ENCODE measurements at places on chromosomes 12 and 14.

- no peak for DNase-seq
Observed at GRCh38 chr12:9221483-9221882, 13.3 kb upstream of the PZP start.

DNA sequence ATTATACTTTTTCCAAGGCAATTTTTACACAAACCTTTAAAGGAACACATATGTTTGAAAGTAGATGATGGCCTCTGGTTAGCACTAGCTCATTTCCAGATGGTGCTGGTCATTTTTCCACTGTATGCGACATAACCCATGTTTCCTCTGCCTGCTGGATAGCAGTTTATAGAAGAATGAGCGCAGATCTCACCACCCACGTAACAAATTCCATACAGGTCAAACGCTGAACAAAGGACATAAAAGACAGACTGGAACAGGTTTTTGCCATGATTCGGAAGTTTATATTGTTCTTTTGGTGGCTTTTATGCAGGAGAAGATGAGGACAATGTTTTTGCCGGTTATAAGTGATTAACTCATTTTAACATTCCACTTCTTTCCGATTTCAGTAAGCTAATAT is 30.7 kb downstream of the PPP1R36 start:
- DNase-seq, result no peak

DNA sequence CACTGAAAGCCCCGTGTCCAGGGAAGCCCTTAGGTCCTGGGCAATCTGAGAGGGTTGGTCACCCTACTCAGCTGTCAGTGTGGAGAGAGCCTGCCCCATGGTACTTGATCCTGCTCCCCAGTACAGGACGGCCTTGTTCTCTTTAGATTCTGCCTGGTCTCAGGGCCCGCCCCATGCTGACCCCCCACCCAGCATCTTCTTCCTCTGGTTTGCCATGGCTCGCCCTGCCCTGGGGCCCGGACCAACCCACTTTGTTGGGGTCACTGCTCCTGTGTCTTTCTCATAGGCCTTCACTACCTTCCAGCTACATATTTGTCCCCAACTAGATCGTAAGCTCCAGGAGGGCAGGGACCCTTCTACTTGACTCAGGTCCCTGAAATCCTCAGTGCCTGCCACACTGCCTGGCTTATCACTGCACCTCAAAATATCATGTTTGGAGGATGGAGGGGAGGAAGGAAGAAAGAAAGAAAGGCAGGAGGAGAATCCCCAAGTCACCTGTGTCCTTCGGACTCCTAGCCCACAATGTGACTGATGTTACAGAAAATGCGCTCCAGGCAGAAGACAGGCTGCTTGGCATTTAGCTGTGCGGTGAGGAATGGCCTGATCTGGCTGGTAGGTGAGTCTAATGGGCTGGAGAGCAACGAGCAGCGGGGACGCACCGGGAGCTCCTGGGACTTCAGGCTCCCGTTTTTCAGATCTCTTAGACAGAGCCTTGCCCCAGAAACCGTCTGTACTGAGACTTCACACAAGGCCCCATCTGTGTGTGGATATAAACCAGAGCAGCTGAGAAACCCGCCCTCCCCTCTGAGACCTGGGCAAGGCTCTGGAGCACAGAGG is 66.1 kb downstream of the C14orf132 start:
- DNase-seq, result no peak

DNA sequence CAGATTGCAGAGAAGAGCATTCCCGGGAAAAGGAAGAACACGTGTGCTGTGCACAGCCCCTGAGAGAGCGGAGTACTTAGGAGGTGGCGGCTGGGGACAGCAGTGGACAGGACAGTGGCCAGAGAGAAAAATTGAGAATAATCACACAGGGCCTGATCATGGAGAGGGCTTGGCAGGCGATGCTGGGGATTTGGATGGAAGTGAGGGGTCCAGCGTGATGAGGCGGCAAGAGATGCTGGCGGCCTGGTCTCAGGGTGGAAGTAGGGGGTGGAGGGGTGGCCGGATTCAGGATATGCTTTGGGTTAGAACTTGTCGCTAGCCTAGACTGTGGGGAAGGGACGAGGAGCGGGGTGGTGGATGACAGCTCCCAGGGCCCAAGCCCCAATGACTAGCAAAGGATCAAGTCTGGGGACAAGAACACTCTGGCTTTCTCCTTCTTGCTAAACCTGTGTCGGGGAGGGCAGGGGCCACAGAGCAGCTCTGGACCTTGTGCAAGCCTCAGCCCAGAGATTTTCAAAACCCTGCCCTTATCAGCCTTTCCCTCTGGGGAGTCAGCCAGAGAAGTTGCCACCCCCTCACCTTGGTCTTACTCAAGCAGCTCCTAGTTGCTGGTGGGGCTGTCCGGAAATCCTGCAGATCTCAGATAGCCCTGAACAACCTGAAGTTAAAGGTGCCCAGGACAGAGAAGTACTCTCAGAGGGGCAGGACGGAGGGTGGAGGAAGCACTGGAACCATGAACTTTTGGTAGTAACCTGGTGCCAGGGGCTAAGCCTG is 1.3 kb downstream of the HVCN1 start:
- no peak for DNase-seq

- no peak for DNase-seq
Observed at GRCh38 chr12:63814146-63814772, 30.2 kb upstream of the SRGAP1 start.

- no peak for DNase-seq
Observed at GRCh38 chr14:61184112-61184511, 97.0 kb downstream of the TMEM30B start.

GRCh38 chr14:97002454-97002853 is 205.3 kb downstream of the VRK1 start:
- DNase-seq, result no peak

DNA sequence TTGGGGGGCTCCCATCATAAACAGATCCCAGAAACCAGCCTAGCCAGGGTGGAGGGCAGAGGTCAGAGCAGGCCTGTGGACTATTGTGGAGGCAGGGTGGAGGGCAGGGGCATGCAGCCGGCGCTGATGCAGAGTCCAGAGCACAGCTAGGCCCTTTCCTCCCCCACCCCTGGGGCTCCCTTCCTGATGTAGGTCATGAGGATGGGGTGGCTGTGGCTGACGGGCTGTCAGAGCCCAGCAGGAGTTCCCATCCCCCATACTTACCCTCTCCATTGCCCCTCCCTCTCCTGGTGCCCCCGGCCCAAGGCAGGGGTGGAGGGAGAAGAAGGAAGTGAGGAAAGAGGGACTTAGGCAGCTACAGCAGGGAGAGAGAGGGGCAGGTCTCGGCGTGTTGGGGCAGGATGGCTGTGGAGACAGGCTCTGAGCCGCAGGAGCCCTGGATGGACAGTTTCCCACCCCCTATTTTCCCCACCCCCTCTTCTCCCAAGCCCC is 5.7 kb upstream of the ZNF385A start:
- DNase-seq, result no peak

DNA sequence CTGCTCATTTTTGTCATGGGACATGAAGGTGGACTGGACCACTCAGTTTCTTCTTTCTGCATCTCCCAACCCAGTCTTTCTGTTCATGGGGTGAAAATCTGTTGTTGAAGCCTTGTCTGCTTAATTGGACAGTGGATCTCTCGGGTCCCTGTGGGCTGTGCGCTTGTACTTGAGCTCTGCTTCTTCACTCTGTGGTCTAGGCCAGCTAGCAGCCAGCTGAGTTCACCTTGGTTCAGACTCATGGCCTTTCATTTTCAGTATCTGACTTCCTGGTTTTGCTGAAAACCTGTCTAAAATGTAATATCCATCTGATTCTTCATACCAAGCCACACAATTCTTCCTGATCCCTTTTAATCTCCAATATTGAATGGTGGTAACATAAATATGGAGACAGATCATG is 117.2 kb downstream of the LRRK2 start:
- no peak for DNase-seq

DNA sequence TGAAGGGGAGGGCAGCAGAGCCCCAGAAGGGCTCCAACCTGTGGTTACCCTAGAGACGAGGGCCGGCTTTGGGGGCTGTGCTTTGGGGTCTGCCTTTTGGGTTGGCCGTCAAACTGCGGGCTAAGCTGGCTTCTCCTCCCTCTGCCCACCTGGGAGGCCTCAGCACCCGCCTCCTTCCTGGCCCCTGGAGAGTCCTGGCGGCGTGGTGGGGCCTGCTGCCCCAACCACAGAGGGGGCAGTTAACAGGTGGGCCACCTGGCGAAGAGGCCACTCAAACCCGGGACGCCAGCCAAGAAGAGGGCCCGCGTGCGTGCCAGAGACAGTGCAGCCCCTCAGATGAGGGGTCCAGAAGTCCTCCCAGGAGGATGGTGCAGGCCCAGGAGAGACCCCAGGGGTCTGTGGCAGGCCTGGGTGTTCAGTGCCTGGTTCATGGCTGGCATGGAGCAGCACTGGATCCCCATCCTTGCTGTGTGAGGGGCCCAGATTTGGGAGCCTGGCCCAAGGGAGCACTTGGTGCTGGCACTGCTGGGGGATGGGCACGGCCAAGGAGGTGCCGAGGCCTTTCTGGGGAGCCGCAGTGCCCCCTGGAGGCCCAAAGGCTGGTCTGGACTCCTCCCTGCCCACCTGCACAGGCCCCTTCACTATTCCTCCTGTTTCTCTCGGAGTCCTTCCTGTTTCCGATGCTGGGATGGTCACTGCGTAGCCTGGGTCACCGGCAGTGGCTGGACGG is 48.8 kb downstream of the LRCOL1 start:
- DNase-seq, result no peak

- no peak for DNase-seq
Observed at GRCh38 chr12:124480469-124481256, 86.7 kb downstream of the NCOR2 start.

GRCh38 chr12:9364224-9365176 is 156.3 kb upstream of the PZP start:
- DNase-seq, result no peak

DNA sequence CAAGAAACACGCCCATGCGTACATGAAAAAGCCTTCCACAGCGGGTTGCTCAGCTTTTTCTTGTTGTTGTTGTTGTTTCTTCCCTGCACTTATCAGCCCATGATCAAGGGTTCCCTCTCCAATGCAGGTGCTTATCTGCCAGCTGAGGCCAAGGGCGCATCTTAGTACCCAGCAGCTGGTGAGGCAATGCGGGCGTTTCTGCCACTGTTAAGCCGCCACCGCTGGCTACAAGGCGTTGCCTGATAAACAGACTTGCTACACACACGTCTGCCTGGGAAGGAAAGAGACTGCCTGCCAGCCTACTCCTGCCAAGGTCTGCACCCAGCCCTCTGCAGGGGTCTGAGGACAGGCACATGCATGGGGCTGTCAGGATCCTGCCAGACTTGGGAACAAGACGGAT is 345.9 kb downstream of the BCL11B start:
- DNase-seq, result no peak

GRCh38 chr12:92337128-92337527 is 191.5 kb upstream of the BTG1 start:
- no peak for DNase-seq

- no peak for DNase-seq
Observed at GRCh38 chr14:56196274-56196673, 78.1 kb downstream of the PELI2 start.

DNA sequence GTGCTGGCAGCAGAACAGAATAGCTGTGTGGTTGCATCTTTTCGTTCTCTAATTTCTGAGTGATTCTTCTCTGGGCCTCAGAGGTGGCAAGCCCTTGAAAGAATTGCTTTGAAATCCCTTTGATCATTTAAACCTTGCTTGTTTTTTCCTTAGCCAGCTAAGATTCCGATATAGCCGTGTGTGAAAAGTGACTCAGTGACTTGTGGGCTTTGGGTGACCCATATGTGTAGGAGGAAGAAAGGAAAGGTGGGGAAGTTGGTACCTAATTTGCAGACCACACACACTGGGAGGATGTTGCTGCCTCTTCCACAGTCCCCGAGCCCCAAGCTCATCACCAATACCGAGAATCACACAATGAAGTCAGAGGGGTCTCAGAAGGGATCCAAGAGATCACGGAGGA is 18.8 kb downstream of the SLC24A4 start:
- DNase-seq, result no peak

DNA sequence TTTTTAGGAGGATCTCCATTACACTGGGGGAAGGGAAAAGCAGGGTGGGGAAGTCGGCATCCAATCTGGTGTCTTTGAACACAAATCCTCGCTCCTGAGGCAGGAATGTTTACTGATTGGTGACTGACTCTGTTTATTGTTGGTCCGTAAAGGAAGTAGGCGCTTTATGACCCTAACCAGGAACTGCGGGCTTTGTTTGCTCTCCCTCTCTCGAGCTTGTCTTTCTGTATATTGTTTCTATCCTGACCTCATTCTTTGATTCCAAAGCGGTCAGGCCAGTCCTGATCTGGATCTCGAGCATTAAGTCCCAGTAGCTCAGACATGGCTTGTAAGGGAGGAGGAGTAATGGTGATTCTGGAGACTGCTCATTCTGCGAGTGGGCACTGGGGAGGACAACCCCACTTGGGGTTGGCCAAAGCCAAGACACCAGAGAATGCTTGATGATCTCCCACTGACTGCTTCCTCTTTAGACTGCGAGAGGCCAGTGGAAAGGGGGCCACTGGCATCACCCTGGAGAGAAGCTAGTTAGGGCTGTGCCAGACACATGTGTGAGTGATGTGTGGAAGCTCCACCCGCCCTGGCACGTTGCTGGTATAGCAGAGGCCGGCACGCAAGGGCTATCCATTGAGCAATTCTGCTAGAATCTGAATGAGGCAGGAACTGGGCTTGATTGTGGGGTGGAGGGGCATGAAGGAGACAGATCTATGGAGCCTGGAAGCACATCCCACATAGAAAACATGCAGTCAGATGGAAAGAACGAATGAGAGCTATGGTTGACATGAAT is 194.6 kb downstream of the PAX9 start:
- DNase-seq, result no peak

- DNase-seq, result no peak
Observed at GRCh38 chr14:70162358-70162757, 26.4 kb downstream of the SLC8A3 start.

DNA sequence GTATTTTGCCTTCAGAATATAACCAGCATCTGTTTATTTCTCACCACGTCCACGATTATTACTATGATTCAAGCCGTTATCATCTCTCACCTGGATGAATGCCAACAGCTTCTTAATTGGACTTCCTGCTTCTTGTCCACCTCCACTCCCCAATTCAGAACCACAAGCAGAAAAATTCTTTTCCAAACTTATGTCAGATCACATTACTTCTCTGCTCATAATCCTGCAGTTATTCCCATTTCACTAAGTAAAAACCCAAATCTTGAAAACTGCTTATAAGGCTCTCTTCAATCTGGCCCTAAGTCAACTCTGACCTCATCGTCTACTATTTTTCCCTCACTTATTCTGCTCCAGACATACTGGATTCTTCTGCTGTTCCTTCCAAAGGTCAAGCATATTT is 2.0 kb downstream of the CRY1 start:
- no peak for DNase-seq

GRCh38 chr14:101359221-101360053 is 201.9 kb upstream of the DIO3 start:
- DNase-seq, result peak; percentile 55

- DNase-seq, result no peak
Observed at GRCh38 chr12:131505561-131505960, 205.3 kb upstream of the SFSWAP start.

- DNase-seq, result no peak
Observed at GRCh38 chr12:67386869-67387565, 117.9 kb downstream of the CAND1 start.

- DNase-seq, result peak; percentile 86
Observed at GRCh38 chr12:116533343-116534251, 25.6 kb upstream of the MAP1LC3B2 start.

DNA sequence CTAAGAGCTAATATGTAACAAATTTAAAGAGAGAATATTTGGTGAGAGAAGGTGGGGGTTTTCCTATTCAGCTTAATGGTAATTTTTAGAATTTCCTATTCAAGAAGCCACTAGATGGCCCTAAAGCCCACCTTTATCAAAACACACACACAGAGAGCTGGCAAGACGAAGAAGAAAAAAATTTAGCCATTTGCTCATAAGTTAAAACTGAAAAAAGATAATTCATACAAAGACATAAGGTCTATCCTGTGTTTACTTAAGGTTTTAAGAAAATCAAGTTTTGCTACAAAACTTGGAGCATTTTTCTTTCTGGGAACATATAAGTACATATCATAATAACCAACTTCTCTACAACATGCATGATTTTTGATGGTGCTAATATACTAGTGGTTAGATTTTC is 46.8 kb upstream of the PCED1B start:
- no peak for DNase-seq
